ENCODE measurements at places on chromosomes 1 and 21. TPM values are rescaled to one million over a fixed set of nuclear protein-coding genes. Genes with fewer than 3 reads are reported as not detected.

Gene ANGPTL1
- total RNA-seq, result 34.1 TPM

Gene CCDC185
- total RNA-seq, result not detected

Gene ST6GALNAC5
- total RNA-seq, result not detected

Gene TUFT1
- total RNA-seq, result 2.5 TPM

Data from cardiac ventricle fibroblast (primary cell).